ENCODE measurements at places on chromosomes 2 and 18.

DNA sequence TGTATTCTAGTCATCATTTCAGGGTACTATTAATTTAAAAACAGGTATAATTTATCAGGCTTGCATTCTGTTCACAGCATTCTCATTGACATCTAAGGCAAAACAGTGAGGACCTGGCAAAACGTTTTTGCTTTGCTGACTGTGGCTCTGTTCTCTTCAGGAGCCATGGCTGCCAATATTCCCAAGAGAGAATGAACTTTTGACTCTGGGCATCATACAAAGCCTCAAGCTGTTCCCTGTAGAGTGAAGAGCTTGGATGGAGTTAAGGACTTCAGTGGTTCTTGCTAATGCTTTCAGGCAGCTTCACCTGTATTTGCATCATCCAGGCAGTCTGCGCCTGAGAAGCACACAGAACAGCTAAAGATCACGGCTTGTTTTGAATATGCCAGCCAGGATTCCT, 65.9 kb upstream of the CAVIN2 start:
- no peak for DNase-seq

DNA sequence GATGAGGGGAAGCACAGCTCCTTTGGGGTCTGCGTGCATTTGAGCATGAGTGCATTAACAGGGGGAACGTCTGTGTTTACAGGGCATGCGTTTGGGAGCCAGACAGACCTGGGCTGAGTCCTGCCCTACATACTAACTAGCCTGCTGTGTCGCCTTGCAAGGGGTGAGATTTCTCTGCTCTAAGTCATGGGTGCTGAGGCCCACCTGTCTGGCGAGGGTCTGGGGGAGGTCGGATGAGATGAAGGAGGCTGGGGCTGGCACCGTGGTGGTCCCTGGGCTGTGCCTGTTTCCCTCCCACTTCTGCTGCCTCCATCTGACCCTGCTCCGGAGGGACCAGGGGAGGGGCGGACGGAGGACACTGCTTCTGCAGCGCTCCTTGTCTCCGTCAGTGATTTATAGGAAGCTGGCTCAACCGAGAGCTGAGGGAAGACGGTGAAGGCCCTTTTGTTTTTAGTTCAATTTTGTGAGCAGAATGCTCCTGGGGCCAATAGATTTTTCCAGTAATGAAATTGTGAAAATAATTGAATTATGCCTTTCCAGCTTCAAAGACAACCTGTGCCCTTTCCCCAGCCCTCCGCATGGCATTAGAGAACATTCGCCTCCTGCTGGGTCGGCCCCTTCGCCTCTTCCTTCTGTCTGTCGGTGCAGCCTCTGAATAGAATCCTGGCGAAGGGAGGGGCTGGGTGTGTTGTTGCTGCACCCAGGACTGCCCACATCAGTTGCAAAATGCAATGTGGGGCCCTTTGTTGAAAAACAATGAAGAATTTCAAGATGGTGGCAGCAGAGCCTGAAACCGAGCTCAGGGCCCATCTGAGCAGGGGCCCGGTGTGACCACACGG, 49.7 kb downstream of the RRM2 start:
- DNase-seq = no peak

DNA sequence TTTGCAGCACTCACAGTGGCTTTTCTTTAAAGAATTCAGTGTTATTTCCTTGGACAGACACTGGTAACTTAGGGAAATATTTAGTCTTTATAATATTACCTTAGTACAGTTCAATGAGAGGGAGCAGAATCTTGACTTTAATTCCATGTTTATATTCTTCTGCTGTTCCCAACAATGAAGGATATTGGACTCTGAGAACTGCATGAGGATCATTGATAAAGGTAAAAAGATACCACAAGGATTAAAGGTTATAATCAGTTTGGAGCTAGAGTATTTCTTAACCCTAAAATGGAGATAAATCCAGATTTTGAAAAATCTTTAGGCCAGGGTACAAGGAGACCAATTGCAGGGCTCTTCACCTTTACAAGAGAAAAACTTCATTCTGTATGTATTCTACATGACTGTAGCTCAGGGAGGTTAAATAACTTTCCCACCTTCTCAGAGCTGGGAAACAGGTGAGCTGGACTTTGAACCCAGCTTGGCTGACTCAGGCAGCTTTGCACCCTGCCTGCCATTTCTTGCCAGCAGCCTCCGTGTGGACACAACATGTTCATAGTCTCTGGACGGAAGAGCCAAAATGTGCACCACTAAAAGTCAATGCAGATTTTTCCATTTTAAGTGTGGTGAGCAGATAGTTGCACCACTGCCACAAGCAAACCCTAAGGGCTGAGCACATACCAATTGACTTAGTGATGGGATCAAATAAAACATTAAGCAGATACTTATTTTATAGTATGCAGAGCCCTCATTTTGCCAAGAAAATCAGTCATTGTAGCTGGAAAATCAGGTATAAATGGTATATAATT, 26.7 kb downstream of the UPP2 start:
- no peak for DNase-seq

DNA sequence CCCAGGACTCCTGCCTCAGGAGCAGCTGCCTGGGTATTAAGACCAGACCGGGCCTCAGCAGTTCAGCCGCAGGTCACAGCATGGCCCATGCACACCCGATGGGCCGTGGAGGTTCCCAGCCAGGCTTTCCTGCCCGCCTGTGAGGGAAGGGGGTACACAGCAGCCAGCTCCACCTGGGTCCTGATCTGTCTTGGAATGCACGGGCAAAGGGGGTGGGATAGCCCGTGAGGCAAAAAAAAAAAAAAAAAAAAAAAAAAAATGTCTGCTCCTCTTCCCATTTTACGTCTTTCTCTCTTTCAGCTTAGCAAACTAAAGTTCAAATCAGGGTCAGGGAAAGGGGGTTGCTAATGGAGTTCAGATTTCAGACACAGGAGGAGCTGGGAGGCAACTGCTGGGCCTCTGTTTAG, 385.2 kb downstream of the TNS1 start:
- no peak for DNase-seq

DNA sequence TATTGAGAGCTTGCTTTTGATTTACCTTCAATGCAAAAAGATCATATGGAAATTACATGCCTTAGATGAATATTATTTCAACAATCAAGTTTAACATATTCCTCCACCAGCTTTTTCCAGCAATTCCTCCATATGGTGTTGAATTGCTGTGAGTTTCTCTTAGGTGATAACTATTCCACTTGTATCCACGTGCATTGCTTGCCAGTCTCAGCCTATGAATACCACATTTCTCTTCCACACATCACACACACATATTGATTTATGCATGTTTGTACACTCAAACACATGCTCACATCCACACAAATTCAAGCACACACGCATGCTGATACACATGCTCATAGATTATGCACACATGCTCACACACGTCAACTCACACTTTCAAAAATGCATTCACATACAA, 770.0 kb upstream of the LINC00305 start:
- no peak for DNase-seq

GRCh38 chr18:54241483-54241882, 17.0 kb upstream of the MBD2 start:
- no peak for DNase-seq

DNA sequence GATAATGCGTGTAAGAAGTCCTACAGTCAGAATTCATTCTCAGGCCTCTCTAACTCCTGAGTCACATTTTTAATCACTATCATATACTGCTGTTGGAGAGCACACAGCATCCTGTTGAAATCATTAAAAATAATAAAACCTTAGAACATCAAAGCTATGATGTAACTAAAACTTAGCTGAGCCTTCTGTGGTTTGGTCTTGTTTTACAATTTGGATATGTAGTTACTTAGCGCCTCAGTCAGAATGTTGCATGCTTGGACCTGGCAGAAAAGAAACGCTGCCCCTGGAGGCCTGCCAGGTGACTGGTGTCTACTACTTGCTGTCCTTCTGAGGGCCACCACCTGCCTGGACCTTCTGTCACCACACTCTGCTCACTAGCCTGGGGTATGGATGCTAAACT, 261.1 kb upstream of the RASGRP3 start:
- DNase-seq = peak; percentile 78

GRCh38 chr2:241110607-241111439, 8.7 kb upstream of the MTERF4 start:
- DNase-seq = no peak

DNA sequence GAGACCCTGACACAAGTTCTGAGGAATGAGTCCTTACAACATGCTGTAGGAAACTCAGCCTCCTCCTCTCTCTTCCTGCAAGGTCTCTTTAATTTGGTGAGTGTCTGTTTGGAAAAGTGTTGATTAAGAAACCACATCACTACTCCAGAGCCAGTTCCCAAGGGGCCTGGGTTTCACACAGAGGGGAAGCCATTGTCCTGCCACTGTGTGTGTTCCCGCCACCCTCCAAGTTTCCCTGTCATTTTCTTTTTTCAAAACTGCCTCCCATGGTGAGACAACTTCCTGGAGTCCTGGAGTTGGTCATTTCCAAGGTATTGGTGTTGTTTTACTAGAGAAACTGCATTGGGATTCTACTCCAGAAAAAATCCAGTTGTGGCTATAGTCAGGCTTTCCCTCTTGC, 232.0 kb upstream of the PARD3B start:
- no peak for DNase-seq

- no peak for DNase-seq
These were observed 213.2 kb upstream of the ARL4C start for GRCh38 chr2:234710066-234710465.

DNA sequence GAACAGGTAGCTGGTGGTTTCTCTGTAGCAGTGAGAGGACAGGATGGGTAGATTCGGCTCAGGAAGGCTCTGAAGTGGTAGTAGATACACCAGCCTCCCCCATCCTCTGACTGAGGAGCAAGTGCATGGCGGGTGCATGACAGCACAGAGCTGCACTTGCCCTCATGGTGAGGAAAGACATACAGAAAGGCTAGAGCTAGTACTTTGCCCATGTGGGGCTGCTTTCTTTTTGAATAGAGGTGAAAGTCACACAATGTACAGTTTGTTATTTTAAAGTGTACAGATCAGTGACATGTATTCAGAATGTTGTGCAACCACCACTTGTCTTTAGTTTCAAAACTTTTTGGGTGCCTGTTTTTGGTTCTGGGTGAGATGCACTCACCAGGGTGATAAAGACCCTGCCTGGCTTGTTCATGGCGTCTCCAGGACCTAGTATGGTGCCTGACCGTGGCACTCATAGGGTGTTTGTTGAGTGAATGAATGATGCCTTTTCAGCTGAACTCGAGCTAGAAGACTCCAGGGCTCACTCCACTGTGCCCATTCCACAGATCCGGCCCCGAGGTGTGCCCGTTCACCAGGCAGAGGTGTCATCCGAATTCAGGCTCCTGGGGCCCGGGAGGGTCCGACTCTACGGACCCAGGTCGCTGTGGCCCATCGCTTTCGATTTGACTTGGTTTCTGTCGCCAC, 421 bp upstream of the VAMP5 start:
- no peak for DNase-seq

DNA sequence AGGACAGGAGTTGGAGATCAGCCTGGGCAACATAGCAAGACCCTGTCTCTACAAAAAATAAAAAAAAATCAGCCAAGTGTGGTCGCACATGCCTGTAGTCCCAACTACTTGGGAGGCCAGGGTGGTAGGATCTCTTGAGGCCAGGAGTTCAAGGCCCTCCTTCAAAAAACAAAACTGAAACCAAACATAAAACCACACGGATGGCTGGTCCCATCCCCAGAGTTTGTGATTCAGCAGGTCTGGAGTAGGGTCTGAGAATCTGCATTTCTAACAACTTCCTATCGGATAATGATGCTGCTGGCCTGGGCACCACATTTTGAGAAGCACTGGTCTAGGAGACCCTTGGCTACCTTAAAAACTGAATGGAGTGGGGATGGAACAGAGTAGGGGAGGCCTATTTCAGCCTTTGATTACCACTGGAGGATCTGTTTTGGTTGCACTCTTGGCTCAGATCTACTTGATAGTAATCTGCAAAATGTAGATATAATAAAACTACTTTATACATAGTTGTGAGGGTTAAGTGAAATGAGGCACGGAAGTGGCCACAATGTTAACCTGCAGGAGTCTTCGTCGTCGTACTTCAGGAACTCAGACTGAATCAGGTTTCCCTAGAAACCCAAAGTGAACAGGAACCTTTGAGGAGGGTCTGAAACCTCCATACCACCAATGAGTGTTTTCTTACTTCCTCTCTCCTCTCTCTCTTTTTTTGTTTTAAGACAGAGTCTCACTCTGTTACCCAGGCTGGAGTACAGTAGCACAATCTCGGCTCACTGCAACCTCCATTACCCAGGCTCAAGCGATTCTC, 25.5 kb upstream of the NFE2L2 start:
- no peak for DNase-seq

DNA sequence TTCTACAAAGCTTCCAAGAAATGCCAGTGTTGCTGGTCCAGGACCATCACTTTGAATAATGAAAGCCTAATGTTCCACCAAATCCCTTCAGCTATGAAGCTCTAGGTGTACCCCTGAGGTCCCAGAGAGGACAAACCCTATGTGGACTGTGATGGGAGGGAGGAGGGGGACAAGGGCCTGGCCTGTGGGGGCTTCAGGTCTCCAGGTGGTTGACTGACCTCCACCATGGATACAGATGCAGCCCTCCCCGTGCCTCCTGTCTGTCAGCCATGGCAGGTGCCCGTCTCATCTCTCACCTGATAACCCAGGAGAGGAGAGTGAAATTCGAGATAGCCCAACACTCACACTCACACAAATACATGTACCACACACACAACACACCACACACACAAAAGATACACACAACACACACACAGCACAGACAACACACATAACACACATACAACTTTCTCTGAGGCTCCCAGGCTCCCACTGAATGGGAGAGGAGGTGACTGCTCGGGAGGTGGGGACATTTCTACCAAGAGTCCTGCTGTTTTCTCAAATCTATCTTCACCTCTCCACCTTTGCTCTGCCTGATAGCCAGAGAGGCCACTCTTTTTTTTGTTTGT, 12.8 kb upstream of the RHOB start:
- no peak for DNase-seq

- no peak for DNase-seq
These were observed 122.6 kb upstream of the SPRED2 start for GRCh38 chr2:65554765-65555591.

DNA sequence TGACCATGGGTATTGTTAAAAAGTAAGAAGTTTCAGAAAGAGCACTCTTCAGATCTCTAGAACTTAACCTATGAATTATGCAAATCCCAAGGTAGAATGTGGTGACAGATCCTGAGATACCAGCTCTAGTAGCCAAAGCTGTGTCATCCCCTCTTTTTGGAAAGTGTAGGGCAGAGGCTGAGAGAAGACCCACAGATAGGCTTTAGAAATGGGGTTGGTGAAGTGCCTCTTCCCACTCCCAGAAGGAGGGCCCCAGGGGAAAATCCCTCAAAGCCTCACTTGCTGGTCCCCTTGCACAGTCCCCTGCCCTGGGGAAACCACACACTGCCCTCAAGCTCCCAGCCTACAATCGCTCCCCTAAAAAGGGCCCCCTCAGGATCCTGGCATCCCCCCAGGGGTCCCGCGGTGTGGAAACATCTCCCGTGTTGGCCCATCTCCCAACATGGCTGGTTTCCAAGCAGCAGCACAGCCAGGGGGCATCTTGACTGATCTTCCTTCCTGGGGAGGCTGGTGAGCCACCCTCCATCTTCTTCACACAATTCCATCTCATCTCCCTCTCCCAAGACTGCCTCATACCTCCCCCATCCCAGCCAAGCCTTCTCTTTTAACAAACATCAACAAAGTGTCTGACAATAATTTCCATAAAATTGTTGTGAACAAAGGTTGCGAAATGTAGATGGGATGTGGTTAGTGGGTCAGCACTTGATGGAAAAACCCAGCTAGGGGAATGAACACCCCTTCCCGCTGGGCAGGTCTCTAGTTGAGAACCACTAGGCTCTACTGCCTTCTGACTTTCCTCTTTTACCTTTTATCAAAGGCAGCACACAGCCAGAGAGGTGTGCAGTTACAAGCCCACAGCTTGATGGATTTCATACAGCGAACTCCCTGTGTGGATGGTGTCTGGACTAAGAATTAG, 25.1 kb downstream of the MAL start:
- peak; percentile 67 for DNase-seq
